ENCODE measurements at places on chromosomes 1 and 21.

GRCh38 chr1:11648732-11649158 is 5.5 kb downstream of the FBXO2 start:
- DNase-seq = no peak

GRCh38 chr1:209307846-209308245 is 275.7 kb upstream of the CAMK1G start:
- no peak for DNase-seq

DNA sequence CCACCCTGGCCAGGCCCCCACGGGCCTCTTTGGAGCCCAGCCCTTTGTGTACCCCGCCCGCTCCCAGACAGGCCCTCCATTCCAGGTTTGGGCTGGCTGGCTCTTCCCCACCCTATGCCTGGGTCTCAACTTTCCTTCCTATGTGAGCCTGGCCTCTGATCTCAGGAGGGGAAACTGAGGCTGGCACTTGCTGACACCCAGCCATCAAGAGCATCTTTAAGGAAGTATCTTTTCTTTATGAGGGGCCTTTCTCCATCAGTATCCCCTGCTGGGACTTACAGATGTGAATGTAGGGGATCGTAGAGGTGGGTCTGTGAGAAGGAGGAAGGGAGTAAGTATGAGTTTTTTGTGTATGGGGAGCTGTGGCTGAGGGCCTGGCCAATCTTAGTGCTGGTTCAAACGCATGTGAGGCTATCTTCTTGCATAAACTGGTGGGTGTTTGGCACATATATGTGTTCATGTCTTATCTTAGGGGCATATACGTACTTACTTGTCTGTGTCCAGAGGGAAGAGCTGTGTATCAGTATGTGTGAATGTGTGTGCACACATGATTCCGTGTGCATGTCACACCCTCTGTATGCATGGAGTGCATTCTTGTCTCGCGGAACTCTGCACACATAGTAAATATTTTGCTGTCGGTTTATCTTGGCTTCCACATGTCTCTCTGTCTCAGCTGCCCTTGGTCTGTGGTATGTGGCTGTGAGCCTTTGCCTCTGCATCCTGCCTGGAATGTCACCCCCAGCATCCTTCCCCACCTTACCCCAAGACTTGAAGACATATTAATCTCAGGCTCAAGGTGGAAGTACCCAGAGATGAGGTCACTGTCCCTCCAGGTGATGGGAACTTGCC is 5.4 kb downstream of the NECTIN4 start:
- no peak for DNase-seq

DNA sequence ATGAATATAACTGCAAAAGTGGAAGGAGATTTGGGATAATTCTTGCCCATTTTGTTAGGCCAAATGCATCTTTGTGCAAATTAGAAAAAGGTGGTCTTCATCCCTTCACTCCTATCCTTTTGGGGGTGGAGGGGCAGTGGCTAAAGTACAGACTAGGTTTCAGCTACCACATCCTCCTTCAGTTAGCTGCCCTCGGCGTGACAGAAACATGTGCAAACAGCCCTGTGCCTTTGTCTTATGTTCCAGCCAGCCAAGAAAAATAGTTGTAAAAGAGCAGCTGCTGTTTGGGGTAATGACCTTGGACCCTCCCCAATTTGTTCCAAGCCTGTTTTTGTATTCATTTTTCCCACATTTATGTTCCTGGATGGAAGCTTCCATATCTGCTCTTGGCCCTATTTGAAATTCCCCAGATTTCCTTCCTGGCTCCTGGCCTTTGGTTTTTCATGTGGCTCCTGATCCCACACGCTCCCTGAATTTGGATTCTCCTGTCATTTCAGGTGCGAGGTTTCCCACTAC is 8.3 kb upstream of the LGALS8 start:
- no peak for DNase-seq

GRCh38 chr1:65470766-65471165 is 50.3 kb downstream of the LEPR start:
- no peak for DNase-seq

- DNase-seq = no peak
These were observed 278.8 kb downstream of the AJAP1 start for GRCh38 chr1:4933232-4933631.

GRCh38 chr1:29643281-29643680 is 407.0 kb downstream of the PTPRU start:
- DNase-seq = no peak

Data from stimulated activated CD8-positive, alpha-beta memory T cell treated with anti-CD3 and anti-CD28 coated beads, Interleukin-4, amount 100 ng/mL, for 4 hours (primary cell).